ENCODE measurements at places on chromosomes 6 and 20. TPM values are rescaled to one million over a fixed set of nuclear protein-coding genes. Genes with fewer than 3 reads are reported as not detected.

- H3K4me3 ChIP-seq = no peak overlapping the region
- H3K4me1 ChIP-seq = no peaks in the 10 kb centered on the region
- no peaks in the 10 kb centered on the region for H3K27me3 ChIP-seq
These were observed 112.3 kb upstream of the MARCKS start for GRCh38 chr6:113744861-113745260.

GRCh38 chr6:7912736-7913517 lies 2.3 kb upstream of the TXNDC5 start:
- H3K27ac ChIP-seq = no peak overlapping the region
- DNase-seq = peak; percentile 25
- no peaks in the 10 kb centered on the region for H3K4me1 ChIP-seq
- no peak overlapping the region for H3K4me3 ChIP-seq
- H3K36me3 ChIP-seq = no peaks in the 10 kb centered on the region

DNA sequence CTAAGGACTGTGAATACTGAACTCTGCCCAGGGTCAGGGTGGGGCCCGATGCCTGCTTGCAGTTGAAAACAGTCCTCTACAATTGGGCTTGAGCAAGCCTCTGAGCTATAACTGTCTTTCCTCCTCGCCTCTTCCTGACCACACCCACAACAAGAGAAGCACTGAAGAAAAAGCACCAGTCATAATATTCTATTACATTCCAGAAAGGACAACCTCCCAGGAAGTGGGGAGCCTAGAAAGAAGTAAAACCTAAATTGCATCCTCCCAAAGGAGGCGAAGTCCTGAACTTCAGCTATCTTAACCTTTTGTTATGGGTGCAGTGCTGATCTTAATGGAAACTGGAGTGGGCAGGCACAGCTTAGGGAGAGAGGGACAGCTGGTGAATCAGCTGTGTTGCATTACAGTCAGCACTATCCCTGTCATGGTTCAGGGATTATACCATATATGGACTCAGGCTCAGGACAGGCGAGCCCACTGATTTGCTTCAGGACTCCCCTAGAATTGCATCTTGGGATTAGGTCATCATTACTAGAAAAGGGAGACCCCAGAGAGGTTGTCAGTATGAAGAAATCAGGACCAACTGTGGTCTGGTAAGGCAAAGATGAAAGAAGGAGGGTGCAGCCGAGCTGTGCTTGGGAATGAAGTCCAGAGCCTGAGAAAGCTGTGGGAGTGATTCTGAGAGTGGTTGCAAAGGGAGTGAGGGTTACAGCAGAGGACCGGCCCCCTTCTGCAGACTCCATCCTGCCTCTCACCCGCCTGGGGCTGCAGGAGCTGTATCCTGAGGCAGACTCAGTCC lies 18.3 kb upstream of the TRAM2 start:
- DNase-seq = peak; percentile 62
- no peak overlapping the region for H3K4me3 ChIP-seq
- peak overlapping the region; percentile 69 for H3K27ac ChIP-seq
- H3K27me3 ChIP-seq = no peaks in the 10 kb centered on the region
- H3K36me3 ChIP-seq = no peaks in the 10 kb centered on the region

DNA sequence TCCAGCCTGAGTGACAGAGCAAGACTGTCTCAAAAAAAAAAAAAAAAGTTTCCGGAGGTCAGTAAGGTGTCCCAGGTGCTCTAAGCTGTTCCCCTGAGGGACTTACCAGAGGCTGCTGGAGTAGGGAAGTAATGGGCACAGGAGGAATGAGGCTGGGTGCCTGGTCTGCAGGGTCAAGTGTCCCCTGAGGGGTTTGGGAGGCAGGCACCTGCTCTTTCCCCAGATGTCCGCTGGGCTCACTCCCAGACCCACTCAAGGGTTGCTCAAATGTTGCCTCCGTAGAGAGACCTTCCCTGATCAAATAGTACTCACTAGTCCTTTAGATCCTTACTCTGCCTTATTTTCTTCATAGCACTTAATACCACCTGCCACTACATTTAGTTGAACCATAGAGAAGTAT lies 5.4 kb upstream of the MAPK13 start:
- no peaks in the 10 kb centered on the region for H3K36me3 ChIP-seq
- no peak overlapping the region for H3K27ac ChIP-seq
- H3K4me1 ChIP-seq = no peaks in the 10 kb centered on the region
- no peak for DNase-seq
- H3K27me3 ChIP-seq = peaks cover 14% of the 10 kb centered on the region
- H3K4me3 ChIP-seq = no peak overlapping the region

- no peak within 1 kb of the TSS for H3K27ac ChIP-seq
- no peaks in the 10 kb centered on the region for H3K4me1 ChIP-seq
- peak; percentile 23 for DNase-seq
- no peak within 1 kb of the TSS for H3K4me3 ChIP-seq
- no peaks in the 10 kb centered on the region for H3K27me3 ChIP-seq
- no peaks in the 10 kb centered on the region for H3K36me3 ChIP-seq
These were observed at the start of gene IPCEF1 for GRCh38 chr6:154356690-154357089. TSS of gene IPCEF1 (minus strand) at chr6:154356803. CDS start at chr6:154265947, 90,856 bp downstream.

DNA sequence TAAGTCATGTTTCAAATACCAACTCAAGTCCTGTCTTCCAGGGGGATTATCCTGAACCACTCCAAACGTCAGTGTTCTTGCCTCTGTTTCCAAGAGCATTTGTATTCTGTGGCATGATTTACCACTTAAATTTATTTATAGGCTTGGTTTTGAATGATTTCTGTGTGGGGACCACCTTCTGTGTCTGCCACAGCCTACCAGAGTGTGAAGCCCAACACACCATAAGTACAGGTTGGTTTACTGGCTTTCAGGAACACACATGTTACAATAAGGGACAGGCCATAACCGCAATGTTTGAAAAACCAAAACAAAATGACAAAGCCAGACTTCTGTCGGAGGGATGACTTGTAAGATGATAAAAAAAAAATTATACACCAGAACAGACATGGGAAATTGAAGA lies 56.5 kb upstream of the MAP3K7 start:
- H3K27ac ChIP-seq = no peak overlapping the region
- peaks cover 6% of the 10 kb centered on the region for H3K4me1 ChIP-seq
- H3K36me3 ChIP-seq = no peaks in the 10 kb centered on the region
- no peak for DNase-seq

Gene RAET1L
- not detected for total RNA-seq

GRCh38 chr6:144214622-144215401 lies 64.5 kb downstream of the STX11 start:
- H3K27me3 ChIP-seq = no peaks in the 10 kb centered on the region
- H3K4me3 ChIP-seq = no peak overlapping the region
- no peaks in the 10 kb centered on the region for H3K36me3 ChIP-seq

Gene TRIM31
- not detected for total RNA-seq

DNA sequence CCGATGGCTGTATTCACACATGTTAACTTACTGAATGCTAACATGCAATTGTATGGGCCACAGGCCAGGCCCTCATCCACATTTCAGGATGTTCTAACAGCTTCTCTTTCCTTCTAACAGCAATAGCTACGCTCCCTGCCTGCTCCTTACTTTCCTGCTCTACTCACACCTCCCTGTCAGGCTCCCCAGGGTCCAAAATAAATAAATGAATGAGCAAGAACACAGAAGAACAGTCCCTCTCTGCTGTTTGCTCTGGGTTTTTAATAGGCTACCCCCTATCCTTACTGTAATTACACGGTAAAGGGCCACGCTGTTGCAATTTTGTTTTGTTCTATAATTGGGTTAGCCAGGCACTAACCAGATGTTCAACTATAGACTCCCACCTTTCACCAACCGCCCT lies 135.6 kb downstream of the GMDS start:
- H3K27ac ChIP-seq = no peak overlapping the region
- H3K4me3 ChIP-seq = no peak overlapping the region
- H3K36me3 ChIP-seq = no peaks in the 10 kb centered on the region
- H3K4me1 ChIP-seq = no peaks in the 10 kb centered on the region
- no peaks in the 10 kb centered on the region for H3K27me3 ChIP-seq

GRCh38 chr6:73732845-73733675 lies 37.1 kb downstream of the CD109 start:
- no peak overlapping the region for H3K27ac ChIP-seq
- H3K36me3 ChIP-seq = no peaks in the 10 kb centered on the region
- no peaks in the 10 kb centered on the region for H3K27me3 ChIP-seq
- peak; percentile 90 for DNase-seq
- H3K4me1 ChIP-seq = no peaks in the 10 kb centered on the region

Gene ZNF391
- total RNA-seq = 8.6 TPM

DNA sequence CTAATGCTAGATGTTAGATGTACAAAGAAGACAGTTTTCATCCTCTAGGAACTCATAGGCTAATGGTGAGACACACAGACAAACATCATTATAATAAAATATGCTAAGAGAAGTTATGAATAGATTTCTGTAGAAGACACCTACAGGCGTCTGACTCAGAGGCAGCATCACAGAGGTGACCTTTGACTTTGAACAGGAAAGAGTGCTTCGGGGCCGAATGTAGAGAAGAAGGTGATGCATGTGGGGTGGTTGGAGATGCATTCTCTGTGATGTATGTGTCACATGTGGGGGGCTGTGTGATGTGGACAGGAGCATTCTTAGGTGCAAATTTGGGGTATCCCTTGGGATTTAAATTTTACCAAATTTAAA lies 6.8 kb downstream of the GUCA1A start:
- peaks cover under 1% of the 10 kb centered on the region for H3K27me3 ChIP-seq
- no peaks in the 10 kb centered on the region for H3K4me1 ChIP-seq
- no peak for DNase-seq
- H3K27ac ChIP-seq = no peak overlapping the region

DNA sequence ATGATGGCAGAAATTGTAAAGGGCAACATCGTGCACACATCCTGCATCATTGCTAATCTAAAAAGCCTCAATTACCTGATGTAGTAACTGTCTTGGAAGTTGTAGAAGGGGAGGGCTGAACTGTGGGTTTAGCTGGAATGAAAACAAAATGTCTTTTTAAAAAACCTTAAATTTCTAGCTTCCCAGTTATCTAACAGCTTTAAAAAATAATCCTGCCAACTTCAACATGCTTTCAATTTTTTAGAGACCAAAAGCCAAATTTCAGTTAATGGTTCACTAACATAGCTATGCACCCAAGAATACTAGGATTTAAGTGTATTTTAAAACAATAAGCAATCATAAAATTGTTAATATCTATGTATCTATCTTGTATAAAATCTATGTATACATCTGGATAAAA lies 11.9 kb downstream of the CD164 start:
- no peak for DNase-seq
- peaks cover 95% of the 10 kb centered on the region for H3K36me3 ChIP-seq
- H3K27me3 ChIP-seq = no peaks in the 10 kb centered on the region

DNA sequence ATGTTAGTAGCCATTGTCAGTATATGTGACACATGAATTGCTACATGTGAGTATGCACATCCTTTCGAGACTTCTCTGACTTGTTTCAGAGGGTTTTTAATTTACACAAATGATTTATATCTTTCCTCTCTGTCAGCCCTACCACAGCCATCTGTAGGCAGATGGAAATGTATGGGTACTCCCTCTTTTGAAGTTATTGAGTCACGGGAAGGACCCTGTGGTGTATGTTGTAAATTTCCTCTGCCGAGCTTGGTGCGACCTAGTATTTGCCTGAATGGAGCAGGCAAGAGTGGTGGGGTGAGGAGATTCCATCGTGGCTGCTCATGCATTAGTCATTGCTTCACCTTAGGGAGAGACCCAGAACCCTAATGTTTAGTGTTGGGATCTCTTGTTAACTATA lies 171.9 kb downstream of the JARID2 start:
- H3K27me3 ChIP-seq = no peaks in the 10 kb centered on the region
- H3K4me1 ChIP-seq = peaks cover 10% of the 10 kb centered on the region
- H3K27ac ChIP-seq = no peak overlapping the region
- H3K4me3 ChIP-seq = no peak overlapping the region
- DNase-seq = no peak

Gene FERMT1
- 3.5 TPM for total RNA-seq

- peak overlapping the region; percentile 13 for H3K27ac ChIP-seq
- no peaks in the 10 kb centered on the region for H3K27me3 ChIP-seq
- DNase-seq = peak; percentile 96
- no peak overlapping the region for H3K4me3 ChIP-seq
- H3K4me1 ChIP-seq = no peaks in the 10 kb centered on the region
- peaks cover 9% of the 10 kb centered on the region for H3K36me3 ChIP-seq
These were observed 14.1 kb upstream of the TCFL5 start for GRCh38 chr20:62875419-62876361.

- no peak overlapping the region for H3K4me3 ChIP-seq
- DNase-seq = no peak
- no peaks in the 10 kb centered on the region for H3K36me3 ChIP-seq
- H3K4me1 ChIP-seq = peaks cover 2% of the 10 kb centered on the region
- H3K27me3 ChIP-seq = no peaks in the 10 kb centered on the region
- no peak overlapping the region for H3K27ac ChIP-seq
These were observed 288.1 kb upstream of the ID4 start for GRCh38 chr6:19549109-19549508.

- no peak overlapping the region for H3K4me3 ChIP-seq
- H3K36me3 ChIP-seq = no peaks in the 10 kb centered on the region
- peaks cover 16% of the 10 kb centered on the region for H3K4me1 ChIP-seq
- no peak for DNase-seq
These were observed 564.0 kb upstream of the JARID2 start for GRCh38 chr6:14681699-14682487.

DNA sequence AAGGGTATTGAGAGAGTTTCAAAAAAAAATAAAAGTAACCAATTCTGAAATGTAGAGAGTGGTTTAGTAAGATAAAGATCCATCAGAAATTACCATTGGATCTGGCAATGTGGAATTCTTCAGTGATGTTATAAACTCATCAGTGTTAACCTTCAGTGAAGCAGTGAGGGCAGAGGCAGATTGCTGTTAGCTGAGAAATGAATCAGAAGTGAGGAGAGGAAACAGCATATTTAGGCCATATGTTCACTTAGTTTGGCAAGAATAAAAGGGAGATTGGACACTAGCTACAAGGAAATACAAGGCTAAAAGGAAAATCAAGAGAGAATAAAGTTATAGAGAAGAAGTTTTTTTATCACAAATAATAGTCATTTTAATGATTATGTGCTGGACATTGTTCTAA lies 9.6 kb downstream of the KCNQ5 start:
- H3K27me3 ChIP-seq = peaks cover 5% of the 10 kb centered on the region
- no peak overlapping the region for H3K27ac ChIP-seq
- H3K36me3 ChIP-seq = no peaks in the 10 kb centered on the region
- H3K4me1 ChIP-seq = no peaks in the 10 kb centered on the region

Gene MROH8
- total RNA-seq = 2.8 TPM

GRCh38 chr20:37346535-37347346 lies 801 bp downstream of the SRC start:
- H3K4me3 ChIP-seq = peak overlapping the region; percentile 81
- H3K4me1 ChIP-seq = peaks cover 14% of the 10 kb centered on the region
- peak; percentile 74 for DNase-seq
- no peaks in the 10 kb centered on the region for H3K27me3 ChIP-seq
- peaks cover 47% of the 10 kb centered on the region for H3K36me3 ChIP-seq

GRCh38 chr6:6678811-6679210 lies 90.3 kb downstream of the LY86 start:
- peak; percentile 86 for DNase-seq
- no peak overlapping the region for H3K27ac ChIP-seq
- H3K36me3 ChIP-seq = no peaks in the 10 kb centered on the region
- H3K27me3 ChIP-seq = peaks cover 9% of the 10 kb centered on the region
- H3K4me3 ChIP-seq = peak overlapping the region; percentile 6

Gene FAM83D
- 21.3 TPM for total RNA-seq

Gene PACSIN1
- 6.5 TPM for total RNA-seq

Gene CTNNBL1
- total RNA-seq = 81.6 TPM

Gene CNKSR3
- total RNA-seq = 8.0 TPM
